Cardiac septum (tissue), 1 donor: ENCODE measurements at places on chromosomes 13 and 19. TPM values are rescaled to one million over a fixed set of nuclear protein-coding genes. Genes with fewer than 3 reads are reported as not detected.

Gene ZNF763
- total RNA-seq = 3.1 TPM

GRCh38 chr19:38388349-38389100, at the start of gene SPRED3:
TSS of gene SPRED3 (plus strand) at chr19:38388697. CDS start at chr19:38390303, 1,606 bp downstream.
- no peak for DNase-seq

Gene ATP1A3
- 242 TPM for total RNA-seq

Gene ZNF345
- total RNA-seq = 2.7 TPM

Gene OR10H1
- not detected for total RNA-seq

- DNase-seq = no peak
These were observed 9.8 kb upstream of the ZSCAN5A start for GRCh38 chr19:56324436-56324835.

DNA sequence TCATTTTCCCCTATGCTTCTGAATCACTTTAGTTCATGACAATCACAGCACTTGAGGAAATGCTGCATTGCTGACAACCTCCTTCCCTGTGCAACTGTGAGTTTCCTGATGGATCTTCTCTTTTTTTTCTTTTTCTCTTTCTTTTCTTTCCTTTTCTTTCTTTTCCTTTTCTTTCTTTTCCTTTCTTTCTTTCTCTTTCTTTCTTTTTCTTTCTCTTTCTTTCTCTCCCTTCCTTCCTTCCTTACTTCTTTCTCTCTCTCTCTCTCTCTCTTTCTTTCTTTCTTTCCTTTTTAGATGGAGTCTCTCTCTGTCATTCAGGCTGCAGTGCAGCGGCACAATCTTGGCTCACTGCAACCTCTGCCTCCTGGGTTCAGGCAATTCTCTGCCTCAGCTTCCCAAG, 247.9 kb upstream of the HTR2A start:
- no peak for DNase-seq
